HCEC 1CT (cell line): ENCODE measurements at places on chromosomes 7 and 10.
A peak's percentile ranks its signal among the peaks of the same experiment; 100 is the strongest.

DNA sequence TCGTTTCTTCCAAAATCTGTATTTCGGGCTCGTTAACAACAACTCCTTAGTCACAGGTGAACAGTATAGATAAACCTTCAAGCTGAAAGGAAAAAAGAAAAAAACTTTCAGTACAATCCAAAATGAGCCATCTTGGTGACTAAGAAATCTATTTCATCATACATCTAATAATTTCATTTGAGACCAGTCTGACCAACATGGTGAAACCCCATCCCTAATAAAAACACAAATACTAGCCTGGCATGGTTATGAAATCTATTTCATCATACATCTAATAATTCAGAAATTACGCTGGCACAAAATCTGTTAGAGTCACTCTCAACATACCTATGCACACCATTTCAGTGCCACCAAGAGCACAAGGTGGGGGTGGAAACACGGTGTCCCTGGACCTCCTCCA is 8.8 kb downstream of the DCLRE1C start:
- DNase-seq: peak; percentile 5

- DNase-seq: no peak
Measured at GRCh38 chr7:81236560-81236959, 317.7 kb upstream of the SEMA3C start.

DNA sequence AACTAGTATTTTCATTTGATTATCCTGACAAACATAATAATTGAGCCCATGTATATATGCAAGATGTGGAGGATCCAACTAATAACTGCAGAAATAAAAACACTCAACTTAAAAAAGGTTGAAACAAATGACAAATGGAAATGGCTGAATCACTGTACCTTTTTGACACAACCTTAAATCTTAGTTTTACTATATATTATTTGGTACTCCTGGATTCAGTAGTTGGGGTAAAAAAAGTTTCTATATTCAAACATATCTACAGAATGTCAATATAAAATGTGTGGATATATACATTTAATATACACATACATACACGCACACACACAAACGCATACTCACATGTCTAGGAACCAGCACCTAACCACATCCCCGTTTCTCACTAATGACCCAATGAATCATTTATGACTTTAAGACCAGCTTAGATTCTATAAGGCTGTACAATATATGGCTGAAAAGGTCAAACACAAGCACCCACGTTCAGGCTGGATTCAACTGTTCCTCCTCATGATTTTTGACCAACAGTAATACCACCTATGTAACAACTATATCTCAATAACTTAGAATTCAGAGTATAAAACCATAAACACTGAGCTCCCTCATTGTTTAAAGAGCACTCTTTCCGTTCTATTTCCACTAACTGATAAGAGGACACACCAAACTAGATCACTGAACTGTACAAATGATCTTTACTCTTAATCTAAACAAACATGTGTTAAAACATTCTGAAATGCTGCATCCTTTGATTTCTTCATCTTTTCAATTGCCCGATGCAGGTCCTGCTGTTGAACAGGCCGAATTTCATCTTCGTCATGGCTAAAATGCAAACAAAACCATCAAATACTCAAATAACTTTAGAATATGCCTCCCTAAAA is 63.8 kb downstream of the ATAD1 start:
- DNase-seq: no peak

DNA sequence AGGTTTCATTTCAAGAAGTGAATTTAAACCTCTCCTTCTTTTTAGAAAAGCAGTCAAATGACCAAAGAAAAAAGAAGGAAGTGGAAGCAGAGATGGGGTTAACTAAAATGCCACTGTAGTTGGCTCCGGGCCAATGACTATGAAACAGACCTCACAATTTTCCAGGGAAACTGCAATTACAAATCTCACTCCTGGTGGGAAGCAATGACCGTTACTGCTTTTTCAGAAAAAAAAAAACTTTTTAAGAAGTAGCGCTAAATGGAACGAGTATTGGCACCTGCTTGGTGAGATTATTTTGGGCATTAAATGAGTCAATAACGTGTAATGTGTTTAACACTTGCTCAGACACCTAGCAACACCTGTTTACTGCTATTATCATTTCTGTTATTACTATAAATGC is 1.2 kb downstream of the SFRP4 start:
- no peak for DNase-seq

DNA sequence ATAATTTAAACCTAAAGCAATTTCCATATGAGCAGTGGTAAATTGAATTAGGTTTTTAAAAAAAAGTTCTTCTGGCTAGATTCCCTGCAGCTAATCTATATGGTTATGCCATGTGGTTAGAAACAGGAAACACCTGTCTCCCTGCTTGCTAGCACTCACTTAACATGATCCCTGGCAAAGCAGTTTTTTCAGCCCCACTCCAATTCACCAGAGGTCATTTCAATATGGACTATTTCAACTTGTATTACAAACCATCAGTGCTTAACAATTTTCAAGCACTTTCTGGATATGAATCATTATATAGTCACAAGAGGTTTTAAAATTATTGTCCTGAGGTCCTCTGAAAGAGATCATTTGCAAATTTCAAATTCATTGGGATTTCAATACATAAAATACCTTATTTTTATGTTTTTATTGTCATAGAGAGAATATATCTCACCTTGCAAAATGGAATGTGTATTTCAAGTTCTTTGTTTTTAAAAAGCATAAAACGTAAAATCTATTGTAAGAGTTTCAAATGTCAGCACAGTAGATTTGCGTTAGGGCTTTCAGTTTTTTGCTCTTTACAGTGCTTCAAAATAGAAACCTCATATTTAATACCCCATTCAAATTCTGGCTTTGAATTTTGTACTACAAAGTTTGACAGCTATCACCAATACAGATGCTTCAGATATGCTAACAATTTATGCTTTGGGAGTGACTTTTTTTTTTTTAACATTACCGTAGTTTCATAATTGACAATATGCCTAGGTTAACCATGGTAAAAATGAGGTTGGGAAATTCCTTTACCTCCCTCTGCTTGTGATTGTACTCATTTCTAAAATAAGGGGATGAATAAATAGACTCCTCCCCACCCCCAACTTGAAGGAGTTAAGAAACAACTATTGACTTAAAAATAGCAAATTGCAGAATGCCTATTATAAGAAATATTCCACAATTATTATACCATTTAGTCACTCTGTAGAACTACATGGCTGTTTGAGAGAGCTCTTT is 117.5 kb upstream of the HGF start:
- no peak for DNase-seq

GRCh38 chr10:80535671-80536360 is 1.9 kb upstream of the SH2D4B start:
- no peak for DNase-seq

DNA sequence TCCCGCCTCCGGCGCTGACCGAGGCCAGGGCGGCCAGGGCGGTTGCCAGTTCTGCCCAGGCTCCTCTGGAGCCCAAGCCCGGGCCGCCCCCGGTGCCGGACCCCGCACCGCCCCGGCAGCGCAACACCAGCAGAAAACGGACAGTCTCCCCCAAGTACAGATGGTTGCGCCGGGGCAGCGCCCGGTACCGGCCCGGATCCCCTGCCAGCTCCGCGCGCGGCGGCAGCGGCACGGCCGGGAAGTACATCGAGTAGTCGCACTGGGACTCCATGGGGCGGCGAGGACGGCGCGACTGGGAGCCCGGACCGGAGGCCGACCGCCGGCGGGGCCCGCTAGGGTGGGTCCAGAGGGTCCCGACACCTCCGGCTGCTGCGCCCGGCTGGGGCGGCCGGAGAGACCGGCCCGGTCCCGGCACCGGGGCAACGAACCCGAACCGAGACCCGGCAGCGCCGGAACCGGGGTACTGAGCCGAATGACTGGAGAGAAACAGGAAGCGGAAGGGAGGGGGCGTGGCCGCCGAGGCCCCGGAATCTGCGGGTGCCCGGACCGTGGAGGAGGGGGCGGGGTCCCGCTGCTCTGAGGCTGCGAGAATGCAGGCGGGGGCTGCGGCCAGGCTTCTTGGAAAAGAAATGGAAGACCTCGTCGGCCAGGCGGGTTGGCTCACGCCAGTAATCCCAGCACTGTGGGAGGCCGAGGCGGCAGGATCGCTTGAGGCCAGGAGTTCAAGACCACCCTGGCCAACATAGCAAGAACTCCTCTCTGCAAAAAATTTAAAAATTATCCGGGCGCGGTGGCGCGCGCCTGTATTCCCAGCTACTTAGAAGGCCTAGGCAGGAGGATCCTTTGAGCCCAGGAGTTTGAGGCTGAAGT is at the start of gene TRAPPC14:
TRAPPC14 (minus strand) TSS at position 495 of the 870 bp plus-strand sequence; CDS start at position 271, 224 bp downstream.
- DNase-seq: peak; percentile 82

- peak; percentile 66 for DNase-seq
Measured at GRCh38 chr10:128064108-128064969, 61.9 kb downstream of the MKI67 start.

DNA sequence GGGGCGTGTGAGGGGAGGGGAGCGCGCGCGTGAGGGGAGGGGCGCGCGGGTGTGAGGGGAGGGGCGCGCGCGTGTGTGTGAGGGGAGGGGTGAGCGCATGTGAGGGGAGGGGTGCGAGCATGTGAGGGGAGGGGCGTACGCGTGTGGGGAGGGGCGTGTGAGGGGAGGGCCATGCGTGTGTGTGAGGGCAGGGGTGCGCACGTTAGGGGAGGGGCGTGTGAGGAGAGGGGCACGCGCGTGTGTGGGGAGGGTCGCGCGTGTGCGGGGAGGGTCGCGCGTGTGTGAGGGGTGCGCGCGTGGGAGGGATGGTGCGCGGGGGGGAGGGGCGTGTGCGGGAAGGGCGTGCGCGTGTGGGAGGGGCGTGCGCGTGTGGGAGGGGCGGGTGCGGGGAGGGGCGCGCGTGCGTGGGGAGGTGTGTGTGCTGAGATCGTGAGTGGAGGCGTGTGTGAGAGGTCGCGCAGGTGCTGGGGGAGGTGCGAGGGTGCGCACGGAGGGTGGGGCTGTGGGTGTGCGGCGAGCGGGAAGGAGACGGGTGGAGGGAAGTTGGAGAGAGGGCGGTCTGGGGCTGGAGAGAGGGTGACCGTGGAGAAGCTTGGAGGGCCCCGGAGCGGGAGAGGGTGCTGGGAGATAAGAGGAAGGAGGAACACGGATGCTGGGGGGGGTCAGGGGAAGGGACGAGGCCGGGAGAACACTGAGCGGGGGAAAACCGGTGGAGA is 19.7 kb downstream of the MXI1 start:
- peak; percentile 22 for DNase-seq

DNA sequence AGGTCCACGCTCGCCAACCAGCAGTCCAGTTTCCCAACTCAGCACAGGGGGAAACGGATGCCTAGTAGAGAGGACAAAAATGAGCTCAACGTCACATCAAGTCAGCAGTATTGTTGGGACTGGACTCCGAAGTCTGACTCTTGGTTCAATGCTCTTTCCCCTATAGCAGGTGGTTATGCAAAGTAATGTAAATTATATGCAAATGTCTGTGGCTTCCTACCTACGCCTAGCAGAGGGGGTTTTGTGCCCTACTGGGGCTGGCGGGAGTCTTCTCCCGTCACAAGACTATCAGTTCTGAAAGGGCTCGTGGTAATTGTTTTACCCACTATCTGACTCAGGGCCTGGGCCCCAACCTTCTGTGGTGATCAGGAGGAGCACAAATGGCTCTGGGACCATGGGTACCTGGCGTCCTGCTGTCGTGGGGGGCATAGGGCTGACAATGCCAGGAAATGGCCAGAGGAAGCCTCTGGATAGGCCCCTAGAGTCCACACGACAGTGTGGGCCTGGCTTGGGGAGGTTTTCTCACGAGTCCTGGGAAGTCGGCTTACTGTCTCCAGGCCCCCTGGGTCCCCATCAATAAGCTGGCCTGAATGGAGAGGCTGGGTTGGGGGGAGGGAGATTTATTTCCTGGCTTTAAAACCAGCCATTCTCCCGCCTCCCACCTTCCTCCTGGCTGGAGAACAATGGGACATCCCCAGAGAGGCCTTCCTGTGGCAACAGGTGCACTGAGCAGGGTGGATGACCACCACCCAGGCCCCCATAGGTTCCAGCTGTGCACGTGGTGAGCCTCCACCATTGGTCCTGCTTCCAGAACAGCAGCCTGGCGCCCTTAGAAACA is 41.8 kb downstream of the UNC5B start:
- no peak for DNase-seq

DNA sequence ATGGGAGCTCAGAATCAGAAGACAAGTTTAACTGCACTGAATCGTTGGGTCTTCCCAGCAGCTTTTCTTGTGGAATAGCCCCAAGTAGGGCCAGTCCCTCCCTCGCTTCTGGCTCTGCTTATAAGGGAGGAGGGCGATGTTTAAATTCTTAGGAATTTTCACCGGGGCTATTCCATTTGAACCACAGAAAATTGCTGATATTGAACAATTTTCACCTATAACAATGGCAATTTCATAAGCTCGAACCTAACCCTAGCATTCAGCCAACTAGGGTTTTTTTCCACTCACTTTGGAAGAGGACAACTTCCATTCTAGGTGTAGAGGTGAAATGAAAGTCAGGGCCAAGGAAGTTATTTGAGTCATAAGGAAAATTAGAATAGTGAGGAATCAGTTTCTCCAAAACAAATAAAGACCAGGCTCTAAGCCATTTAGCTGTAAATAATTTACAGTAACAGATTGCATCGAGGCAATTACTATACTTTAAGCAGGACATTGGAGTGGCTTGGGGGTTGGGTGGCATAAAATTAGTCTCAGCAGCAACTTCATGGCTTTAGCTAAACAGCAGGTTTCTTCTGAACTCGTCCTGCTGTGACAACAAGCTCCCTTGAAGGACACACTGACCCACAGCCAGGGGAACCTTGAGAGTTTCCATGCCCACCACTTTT is 1.5 kb upstream of the ATP6V0A4 start:
- DNase-seq: no peak

- no peak for DNase-seq
Measured at GRCh38 chr7:130419658-130420057, 21.2 kb downstream of the CEP41 start.

DNA sequence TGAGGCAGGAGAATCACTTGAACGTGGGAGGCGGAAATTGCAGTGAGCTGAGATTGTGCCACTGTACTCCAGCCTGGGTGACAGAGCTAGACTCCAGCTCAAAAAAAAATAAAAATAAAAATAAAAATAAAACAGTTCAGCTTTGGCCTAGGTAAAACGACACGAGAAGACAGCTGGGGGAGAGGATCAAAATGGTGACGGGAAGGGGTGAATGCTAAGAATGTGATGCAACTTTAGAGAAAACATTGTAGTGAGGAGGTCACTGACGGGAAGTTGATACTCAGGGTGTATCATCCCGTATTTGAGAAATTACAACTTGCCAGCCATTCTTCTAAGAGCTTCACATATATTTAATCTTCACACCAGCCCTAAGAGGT is 1.1 kb downstream of the NDST2 start:
- no peak for DNase-seq

DNA sequence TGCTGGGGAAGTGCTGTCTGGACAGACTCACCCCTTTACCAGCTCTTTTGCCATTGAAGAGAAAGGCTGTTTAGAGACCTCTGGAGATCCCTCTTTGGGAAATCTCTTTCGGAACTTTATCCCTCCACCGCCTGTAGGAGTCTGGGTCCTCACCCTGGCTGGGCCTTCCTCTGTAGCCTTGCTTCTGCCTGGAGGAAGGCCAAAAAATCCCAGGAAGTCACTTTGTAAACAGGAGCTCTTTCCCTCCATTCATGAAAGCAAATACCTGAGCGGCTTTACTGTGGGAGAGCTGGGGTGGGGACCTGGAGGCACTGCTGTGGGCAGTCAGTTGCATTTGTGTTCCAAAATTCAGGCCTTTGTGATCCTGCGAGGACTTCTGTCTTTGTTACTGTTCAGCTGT is 126.2 kb downstream of the KLF6 start:
- no peak for DNase-seq

GRCh38 chr7:98679741-98680140 is 62.7 kb downstream of the NPTX2 start:
- DNase-seq: no peak
